Stimulated activated CD8-positive, alpha-beta memory T cell treated with anti-CD3 and anti-CD28 coated beads, Interleukin-4, amount 100 ng/mL, for 4 hours (primary cell): ENCODE measurements at places on chromosomes 5 and 9.

GRCh38 chr5:174149426-174149825 lies 103.9 kb downstream of the NSG2 start:
- no peak for DNase-seq

DNA sequence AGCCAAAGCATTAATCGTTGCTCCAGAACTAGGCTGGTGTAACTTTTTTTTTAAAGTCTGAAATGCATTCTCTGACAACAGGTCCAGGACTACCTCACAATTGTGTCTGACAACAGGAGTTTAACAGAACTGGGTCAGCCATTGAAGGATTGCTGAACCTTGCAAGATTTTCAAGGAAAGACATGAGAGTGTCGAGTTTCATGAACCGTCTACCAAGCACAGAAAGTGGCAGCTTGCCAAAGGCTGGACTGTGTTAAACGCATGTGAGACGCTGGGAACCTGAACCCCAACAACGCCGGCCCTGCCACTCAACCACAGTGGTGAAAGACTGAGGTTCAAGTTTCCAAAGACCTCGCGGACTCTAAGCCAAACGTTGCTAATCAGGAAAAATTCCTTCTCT lies 79.1 kb downstream of the LHFPL2 start:
- no peak for DNase-seq

- DNase-seq = no peak
These were observed 167.7 kb downstream of the MPDZ start for GRCh38 chr9:13111778-13112177.

DNA sequence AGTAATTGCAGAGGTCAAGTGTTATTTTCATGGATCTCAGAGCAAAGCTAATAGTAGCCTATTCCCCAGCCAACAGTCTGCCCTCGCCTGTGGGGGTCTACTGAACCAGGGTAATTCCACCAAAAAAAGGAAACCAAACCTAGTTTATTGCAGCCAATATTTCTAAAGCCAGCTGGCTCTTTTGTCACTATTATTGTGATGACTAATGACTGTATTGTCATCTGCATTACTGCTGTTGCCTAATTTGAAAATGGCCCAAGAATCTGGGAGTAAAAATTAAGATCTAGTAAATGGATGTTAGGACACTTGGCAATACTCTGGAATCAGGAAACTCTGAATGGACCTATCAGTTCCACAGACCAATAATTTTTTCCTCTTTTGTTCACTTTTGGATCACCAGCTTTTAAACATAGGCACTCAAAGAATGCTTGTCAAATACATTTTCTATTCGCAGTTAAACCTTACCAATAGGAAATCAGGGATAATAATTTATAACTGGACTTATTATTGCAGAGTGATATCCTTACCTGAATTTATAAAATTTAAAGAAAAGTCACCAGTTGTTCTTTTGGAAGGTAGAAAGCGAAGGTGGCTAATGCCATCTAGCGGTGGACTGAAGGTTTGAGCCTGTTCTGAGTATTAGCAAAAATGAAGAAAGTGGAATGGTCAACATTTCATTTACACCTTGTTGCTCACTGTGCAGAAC lies 69.2 kb downstream of the SYK start:
- DNase-seq = no peak

DNA sequence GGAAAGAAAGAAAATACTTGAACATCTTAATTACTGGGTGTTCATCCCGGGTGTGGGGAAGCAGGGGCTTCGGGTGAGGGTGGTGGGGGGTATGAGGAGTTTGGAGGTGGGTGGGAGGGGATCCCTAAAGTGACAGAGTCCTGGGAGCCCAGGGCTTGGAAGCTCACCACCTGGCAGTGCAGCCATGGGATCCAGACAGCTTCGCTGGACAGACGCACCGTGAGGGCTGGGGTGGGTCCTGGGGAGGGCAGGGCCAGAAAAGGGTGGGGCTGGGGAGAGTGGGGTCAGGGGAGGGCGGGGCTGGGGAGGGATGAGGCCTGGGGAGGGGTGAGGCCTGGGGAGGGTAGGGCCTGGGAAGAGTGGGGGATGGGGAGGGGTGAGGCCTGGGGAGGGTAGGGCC lies 127.5 kb upstream of the LPCAT1 start:
- DNase-seq = no peak

DNA sequence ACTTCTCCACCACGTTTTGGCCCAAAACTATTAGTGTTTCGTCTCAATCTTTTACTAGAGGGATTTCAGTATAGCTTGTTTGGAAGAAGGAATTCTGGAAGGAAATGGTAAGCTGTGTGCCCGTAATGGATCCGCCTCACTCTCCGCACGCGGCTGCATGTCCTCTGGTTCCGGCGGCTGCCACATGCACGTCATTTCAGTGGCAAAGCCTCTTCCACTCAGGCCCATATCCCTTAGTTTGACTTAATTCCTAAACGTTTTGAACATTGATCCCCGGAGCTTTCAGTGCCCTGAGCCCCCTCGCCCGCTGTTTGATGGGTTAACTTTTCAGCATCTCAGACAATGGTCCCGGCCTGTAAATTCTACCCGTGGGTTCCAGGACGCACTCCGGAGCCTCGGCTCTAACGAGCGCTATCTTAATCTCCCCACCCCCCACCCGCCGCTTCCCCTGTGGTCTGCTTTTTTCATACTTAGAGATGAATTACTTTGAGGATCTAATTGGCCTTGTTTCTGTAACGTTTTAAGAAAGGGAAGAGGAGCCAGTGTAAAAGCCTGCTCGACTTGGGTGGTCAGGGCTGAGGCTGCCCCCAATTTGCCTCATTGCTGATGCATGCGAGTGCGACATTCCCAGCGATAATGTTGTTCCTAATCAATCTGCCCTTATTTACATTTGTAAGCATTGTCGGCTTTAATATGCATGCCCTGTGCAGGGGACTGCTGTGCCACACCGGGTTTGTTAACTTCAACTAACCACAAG lies 4.6 kb downstream of the PTCH1 start:
- no peak for DNase-seq

DNA sequence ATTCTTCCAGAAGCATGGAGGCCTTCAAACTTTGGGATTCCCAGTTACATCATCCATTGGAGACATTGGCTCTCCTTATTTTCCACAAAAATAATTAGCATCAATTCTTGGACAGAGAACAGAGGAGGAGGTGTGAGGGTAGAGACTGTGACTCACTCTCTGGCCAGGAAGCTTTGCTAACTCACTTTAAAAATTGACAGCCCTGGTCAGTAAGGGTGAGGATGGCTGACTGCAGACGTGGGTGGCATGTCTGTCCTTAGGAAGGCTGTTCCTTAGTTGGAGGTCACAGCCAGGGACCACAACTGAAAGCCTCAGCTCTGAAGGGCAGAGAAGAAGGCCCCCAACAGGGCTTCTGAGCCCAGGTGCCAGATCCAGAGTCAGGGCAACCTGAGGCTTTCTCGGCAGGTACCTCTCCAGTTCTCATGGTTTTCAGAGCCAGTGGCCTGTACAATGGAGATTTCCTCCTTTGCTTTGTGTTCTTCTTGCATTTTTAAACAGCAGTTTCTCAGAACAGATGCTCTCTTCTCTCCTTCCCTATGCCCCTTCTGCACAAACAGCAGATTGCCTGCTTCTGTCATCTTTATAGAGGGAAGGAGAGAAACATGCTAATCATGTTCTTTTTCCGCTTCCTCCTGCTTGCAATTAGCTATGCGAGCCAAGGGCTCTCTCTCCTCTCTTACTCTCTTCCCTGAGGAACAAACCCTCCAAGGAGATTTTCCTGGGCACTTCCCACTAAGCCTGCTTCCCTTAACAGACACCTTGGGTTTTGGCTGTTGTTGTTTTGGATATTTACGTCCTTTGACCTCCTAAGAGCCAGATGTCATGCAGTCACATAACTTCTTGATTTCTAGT lies 92.5 kb upstream of the ZNF366 start:
- DNase-seq = no peak

DNA sequence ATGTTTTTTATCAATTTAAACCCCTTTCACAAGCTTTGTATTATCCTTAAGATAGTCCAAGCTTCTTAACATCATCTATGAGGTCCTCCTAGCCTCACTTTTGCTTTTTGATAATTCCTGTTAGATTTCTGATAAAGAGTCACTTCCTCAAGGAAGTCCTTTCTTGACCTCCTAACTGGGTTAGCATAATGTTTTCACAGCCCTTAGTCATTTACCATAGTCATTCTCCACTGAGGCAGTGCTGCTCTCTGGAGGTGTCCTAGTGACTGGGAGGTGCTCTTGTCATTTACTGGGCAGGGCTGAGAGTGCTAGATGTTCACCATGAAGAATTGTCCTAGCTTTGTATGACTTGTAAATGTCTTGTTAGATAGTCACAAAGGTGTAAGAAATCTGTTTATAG lies 26.4 kb downstream of the TNPO1 start:
- no peak for DNase-seq

DNA sequence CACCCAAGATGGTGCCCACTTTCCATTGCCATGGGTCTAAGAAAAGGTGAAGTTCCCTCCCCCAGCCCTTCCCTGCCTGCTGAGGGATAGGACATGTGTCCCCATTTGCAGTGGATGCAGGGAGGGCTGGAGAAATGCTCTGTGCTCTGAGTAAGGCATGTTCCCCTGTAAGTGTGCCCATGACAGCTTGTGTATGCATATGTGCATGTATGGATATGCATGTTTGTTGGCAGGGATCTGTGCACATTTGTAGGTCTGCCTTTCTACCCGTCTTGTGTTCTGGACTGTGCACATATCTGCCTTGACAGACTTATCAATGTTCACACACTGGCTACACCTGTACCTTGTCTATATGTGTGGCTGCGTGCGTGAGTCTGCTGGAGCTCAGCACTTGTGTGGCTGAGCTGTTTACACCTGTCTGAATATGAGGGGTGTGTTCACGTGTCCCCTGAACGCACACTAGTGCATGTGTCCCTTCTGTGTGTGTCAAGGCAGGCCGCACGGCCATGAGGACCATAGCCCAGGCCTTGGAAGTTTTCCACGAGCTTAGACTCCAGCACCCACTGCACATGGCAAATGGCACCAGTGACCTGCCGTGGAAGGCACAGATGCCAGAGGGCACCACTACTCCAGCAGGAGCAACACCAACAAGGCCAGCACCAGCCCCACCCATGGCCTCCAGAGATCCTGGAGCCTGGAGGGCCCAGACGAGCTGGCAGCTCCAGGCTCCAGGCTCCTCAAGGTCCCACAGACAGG lies 27.4 kb upstream of the TTLL11 start:
- DNase-seq = no peak

DNA sequence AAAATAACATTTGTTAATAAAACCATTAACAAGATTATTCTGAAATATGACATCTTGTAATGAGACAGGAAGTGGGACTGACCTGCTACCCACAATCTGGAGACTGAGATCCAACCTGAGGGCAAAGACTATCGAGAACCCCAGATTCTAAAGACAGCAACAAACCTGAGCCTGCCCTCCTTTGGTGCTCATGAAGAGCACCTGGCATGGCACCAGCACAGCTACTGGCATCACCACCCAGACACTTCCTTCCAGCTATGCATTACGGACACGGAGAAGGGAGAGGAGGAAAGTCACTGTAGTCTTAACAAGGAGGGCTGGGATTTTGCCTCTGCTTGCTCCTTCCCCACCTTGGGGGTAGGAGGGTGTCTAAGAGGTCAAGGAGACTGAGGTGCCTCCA lies 105.5 kb downstream of the AUH start:
- DNase-seq = no peak

GRCh38 chr9:88997646-88998045 lies 6.4 kb downstream of the S1PR3 start:
- no peak for DNase-seq

GRCh38 chr5:115544043-115544435 lies 536 bp downstream of the FEM1C start:
- peak; percentile 16 for DNase-seq

- no peak for DNase-seq
These were observed 80.6 kb upstream of the SIMC1 start for GRCh38 chr5:176157656-176158055.

GRCh38 chr5:124698770-124699169 lies 47.7 kb downstream of the ZNF608 start:
- DNase-seq = no peak

GRCh38 chr5:114006582-114006981 lies 355.3 kb upstream of the KCNN2 start:
- DNase-seq = no peak

DNA sequence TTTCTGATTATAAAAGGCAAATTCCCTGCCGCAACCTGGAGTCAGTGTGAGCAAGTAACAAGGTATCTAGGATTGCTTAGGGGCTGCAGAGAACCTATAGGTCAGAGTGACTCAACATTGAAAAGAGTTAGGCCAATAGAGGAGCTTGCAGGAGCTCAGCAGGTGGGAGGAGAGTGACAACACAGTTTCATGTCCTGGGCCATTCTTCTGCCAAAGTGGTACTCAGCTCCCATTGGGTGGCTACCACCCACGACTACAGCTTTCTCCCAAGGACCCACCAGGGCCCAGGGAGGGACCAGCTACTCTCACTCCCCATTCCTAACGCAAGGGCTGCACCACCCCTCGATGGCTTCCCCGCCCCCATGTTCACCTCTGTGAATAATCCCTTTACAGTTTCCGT lies 86.7 kb upstream of the SPATA31C2 start:
- DNase-seq = no peak

GRCh38 chr5:96683392-96683791 lies 21.2 kb downstream of the CAST start:
- DNase-seq = no peak

DNA sequence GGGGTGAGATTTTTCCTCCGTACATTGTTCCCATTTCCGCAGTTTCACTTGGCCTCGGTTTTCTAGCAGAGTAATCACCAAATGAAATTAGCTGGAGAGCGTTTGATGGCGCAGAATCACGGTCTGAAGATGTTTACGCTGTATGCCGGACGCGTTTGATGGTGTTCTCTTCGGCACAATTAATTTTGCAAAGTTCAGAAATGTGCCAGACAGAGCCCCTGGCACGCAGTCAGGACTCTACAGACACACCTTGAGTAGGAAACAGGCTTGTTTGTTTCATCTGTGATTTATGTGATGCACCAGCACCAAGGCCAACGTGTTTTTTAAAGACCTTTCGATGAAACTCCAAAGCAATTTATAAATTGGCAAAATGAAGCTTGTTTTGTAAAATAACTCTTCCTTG lies 863 bp upstream of the LIFR start:
- no peak for DNase-seq

- DNase-seq = no peak
These were observed 53.9 kb upstream of the ZFR start for GRCh38 chr5:32498484-32498883.

GRCh38 chr5:32538031-32538547 lies 47.3 kb upstream of the SUB1 start:
- peak; percentile 14 for DNase-seq

DNA sequence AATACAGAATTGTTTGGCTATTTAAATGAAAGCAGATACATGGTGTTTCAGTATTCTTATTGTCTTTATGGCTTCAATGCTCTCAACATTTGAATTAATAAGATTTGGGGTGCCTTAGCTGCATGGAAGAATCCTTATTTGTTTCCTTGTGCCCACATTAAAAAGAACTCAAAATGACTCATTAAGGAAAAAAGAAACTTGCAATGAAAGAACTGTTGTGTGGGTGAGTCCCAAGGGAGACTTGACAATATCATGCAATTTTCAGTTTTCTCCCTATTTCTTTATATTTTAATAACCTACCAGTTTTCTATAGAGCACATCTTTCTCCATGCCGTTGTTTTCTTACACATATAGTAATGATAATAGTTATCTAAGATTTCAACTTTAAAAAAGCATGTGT lies 404.0 kb downstream of the PDE4D start:
- no peak for DNase-seq

- no peak for DNase-seq
These were observed 319.0 kb downstream of the EBF1 start for GRCh38 chr5:158780656-158781237.
